ENCODE measurements at places on chromosomes 12 and 14.

- DNase-seq = no peak
Observed at GRCh38 chr12:92462527-92462926, 240.3 kb upstream of the PLEKHG7 start.

GRCh38 chr12:29804019-29804418 is 20.3 kb upstream of the TMTC1 start:
- DNase-seq = no peak

DNA sequence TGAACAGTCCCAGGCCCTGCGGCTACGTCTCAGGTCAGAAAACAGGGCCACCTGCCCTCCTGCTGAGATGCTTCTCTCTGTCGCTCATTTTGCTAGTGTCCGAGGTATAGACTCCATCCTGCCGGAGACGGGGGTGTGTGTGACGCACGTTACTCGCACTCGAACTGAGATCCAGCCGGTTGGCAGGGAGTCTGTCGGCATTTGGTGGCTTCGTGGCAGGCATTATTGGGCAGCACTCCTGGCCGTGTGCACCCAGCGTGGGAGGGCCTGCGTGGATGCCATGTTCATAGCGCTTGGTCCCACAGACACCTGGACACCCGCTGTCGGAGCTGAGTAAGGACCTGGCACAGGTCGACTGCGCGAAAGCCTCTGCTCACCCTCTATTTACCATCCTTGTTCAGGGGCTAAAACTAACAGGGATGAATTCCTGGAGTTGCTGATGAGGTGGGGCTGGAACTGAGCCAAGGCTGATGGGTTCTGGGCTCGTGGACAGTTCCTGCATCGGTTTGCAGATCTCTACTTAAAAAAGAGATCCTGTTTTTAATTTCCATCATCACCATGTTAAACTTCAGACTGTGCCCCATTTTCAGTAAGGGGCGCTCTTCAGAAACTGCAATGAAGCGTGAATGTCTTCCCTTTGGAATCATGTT is 28.6 kb downstream of the AACS start:
- no peak for DNase-seq

GRCh38 chr12:46514886-46515285 is 142.3 kb upstream of the SLC38A2 start:
- no peak for DNase-seq

DNA sequence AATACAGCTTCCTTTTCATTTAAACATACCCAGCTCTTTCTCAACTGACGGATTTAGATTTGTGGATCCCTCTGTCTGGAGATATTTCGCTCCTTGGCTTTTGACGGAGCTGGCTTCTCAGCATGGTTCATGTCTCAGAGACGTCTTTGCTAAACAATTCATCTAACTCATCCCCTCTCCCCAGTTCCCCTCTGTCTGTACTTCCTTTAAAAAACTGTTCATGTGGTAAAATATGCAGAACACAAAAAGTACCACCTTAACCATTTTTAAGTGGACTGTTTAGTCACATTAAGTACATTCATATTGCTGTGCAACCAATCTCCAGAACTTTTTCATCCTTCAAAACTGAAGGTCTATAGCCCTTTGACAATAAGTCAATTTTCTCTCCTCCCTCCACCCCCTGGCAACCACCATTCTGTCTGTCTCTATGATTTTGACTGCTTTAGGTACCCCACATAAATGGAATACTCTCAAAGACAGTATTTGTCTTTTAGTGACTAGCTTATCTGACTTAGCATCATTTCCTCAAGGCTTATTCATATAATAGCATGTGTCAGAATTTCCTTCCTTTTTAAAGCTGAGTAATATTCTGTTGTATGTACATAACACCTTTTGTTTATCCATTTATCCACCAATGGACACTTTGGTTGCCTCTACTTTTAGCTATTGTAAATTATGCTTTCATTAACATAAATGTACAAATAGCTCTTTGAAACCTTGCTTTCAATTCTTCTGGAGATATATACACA is 399.8 kb upstream of the SOX5 start:
- DNase-seq = no peak

- no peak for DNase-seq
Observed at GRCh38 chr14:89317051-89317691, 99.9 kb downstream of the FOXN3 start.

GRCh38 chr12:28088566-28089272 is 101.5 kb upstream of the CCDC91 start:
- DNase-seq = no peak

- peak; percentile 58 for DNase-seq
Observed at GRCh38 chr14:99605299-99605961, 1.4 kb upstream of the CCDC85C start.

- peak; percentile 15 for DNase-seq
Observed at GRCh38 chr14:93857500-93858283, 69.4 kb upstream of the PRIMA1 start.

GRCh38 chr12:3647504-3647903 is 105.4 kb downstream of the CRACR2A start:
- DNase-seq = no peak

- peak; percentile 41 for DNase-seq
Observed at GRCh38 chr12:116484807-116485206, 74.4 kb upstream of the MAP1LC3B2 start.

GRCh38 chr12:203462-204260 is 10.3 kb downstream of the SLC6A12 start:
- DNase-seq = peak; percentile 46

GRCh38 chr12:130086797-130087196 is 75.5 kb upstream of the FZD10 start:
- no peak for DNase-seq

GRCh38 chr12:902581-902980 is 46.9 kb downstream of the RAD52 start:
- no peak for DNase-seq

DNA sequence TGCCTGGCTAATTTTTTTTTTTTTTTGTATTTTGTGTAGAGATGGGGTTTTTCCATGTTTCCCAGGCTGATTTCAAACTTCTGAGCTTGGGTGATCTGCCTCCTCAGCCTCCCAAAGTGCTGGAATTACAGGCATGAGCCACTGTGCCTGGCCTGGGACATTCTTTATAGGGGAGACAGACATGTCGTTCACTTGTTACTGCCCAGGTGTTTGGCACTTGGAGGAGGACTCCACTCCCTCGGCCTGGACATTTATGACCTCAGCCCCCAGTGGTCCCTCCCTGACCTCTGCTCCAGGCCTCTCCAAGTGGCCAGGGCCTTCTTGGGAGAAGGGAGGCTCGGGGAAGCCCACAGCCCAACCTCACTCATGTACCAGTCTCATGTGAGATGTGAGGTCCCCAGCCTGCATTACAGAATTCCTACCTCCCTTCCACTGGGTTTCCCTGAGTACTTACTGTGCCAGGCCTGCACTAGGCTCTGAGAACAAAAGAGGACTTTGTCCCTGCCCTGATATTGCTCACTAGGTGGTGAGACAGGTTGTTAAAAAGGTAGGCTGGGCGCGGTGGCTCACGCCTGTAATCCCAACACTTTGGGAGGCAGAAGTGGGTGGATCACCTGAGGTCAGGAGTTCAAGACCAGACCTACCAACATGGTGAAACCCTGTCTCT is 9.7 kb upstream of the POP5 start:
- no peak for DNase-seq

DNA sequence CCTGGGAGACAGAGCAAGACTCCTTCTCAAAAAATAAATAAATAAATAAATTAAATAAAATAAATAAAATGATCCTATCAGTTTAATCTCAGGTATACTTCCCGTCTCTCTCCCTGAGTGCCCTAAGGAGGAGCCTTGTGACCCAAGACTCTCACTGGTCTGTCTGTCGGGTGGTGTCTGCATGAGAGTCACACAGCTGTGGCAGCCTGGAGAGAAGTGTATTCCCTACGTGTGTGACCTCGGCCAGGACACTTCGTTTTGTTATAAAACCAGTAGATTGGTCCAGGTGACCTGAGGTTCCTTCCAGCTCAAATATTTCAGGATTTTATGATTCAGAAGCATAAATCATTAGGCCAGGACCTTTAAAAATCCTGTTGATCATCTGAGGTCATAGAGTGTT is 4.8 kb downstream of the SYNE3 start:
- DNase-seq = no peak

DNA sequence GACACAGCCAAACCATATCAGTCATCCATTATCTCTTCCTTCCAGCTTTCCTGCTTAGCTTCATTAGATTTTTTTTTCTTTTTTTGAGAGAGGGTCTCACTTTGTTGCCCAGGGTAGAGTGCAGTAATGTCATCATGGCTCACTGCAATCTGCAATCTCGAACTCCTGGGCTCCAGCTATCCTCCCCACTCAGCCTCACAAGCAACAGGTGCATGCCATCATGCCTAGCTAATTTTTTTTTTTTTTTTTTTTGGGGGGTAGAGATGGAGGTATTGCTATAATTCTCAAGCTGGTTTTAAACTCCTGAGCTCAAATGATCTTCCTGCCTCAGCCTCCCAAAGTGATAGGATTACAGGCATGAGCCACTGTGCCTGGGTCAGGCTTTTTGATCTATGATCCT is 38.3 kb upstream of the PPM1A start:
- DNase-seq = no peak

DNA sequence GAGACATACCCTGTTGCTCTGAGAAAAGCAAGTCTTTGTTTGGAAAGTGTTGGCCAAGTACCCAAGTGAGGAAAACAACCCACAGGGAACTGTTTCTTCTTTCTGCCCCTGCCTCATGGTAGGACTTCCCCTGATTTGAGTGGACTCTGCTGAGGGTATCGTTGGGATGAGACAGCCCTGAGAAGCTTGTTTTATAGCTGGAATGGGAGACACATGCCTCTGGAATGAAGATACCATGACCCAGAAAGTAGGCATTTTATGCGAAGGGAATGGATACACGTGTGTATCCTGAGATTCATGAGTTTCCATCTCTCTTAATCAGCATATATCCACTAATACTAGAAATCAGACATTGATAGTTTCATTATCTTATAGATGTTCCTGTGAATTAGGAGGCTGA is 382.3 kb downstream of the ATP23 start:
- DNase-seq = no peak

GRCh38 chr12:12399161-12399560 is 42.3 kb downstream of the BORCS5 start:
- DNase-seq = no peak

GRCh38 chr12:123264642-123265041 is 7.0 kb downstream of the CDK2AP1 start:
- no peak for DNase-seq

DNA sequence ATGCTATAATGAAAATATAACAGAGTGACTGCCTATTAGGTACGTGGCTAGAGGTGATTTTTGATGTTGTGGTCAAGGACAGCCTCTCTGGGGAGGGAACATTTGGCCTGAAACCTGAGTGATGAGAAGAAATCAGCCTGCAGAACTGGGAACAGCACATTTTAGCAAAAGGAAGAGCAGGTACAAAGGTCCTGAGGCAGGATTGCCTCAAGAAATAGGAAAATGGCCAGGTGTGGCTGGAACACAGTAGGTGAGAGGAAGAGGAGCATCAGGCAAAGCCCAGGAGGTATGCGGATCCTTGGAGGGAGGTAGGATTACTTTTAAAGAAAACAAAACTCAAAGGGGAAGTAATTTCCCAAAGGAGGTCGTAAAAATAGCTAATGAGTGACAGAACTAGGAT is 582.9 kb downstream of the MED13L start:
- DNase-seq = no peak

GRCh38 chr12:89280833-89281538 is 71.3 kb downstream of the DUSP6 start:
- DNase-seq = no peak

- DNase-seq = no peak
Observed at GRCh38 chr12:128819293-128820144, 4.2 kb downstream of the SLC15A4 start.

DNA sequence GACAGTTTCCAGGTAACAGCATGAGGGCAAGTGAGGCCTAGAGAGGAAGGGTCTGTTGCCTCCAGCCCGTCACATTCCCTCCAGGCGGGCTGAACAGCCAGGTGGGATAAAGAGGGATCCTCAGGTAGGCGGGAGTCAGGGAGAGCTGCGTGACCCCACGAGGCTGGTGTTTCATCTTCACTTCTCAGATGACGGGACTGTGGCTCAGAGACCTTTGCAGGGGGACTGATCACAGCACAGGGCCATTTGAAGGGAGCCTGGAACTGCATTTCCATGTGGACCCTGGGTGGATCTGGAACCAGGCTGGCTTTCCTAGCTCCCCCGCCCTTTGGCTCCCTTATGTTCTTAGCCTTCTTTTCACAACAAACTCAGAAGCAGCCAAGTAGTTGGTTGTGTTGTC is 37.4 kb downstream of the SH2B3 start:
- DNase-seq = no peak

GRCh38 chr12:15933751-15934150 is 22.6 kb downstream of the DERA start:
- no peak for DNase-seq

GRCh38 chr14:76832503-76832988 is 6.3 kb downstream of the LRRC74A start:
- no peak for DNase-seq

GRCh38 chr12:63875703-63876102 is 31.2 kb downstream of the SRGAP1 start:
- no peak for DNase-seq

GRCh38 chr12:45727980-45728629 is 1.4 kb upstream of the ARID2 start:
- DNase-seq = no peak

DNA sequence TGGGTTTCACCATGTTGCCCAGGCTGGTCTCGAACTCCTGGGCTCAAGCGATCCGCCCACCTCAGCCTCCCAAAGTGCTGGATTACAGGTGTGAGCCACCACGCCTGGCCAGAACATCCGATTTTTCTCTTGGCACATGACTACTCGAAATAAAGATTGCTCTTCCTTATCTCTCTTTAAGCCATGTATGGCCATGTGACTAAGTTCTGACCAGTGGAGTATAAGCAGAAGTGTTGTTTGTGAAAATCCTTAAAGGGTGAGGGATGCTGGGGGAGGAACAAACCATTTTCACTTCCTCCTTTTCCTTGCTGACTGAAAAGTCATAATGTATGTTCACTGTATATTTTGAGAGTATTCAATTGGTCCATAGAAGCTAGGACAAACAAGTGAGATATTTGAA is 50.7 kb upstream of the ATF7IP start:
- no peak for DNase-seq

DNA sequence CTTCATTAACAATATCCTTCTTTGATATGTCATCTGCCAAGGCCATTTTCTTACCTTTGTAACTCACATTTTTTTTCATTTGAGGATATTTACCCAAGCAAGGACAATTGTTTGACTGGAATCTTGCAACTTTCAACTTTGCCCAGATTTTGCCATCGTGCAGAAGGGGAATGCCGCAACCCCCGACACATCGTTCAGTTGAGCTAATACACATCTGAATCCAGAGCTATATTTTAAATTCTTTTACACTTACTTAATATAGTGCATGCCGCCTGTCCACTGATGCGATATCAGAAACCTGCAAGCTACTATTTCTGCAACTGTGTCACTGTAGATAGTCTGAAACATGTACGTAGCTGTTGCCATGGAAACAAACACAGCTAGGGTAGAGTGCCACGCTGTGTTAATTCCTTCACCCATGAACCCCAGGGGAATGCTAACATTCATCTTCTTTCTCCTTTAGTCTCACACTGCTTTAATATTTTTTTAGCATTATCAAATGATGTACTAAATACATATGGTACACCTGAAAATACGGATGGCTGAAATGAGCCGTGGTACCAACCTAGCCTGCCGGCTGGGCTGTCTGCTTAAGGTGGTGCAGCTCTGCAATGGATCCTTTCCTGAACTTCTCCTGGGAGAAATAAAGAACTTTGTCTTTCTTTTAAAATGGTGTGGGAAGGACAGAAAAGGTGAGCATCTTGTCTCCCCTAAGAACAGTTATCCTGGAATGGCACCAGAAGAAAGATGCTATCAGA is 77.0 kb upstream of the FOXN3 start:
- no peak for DNase-seq
